Pericardium fibroblast (primary cell): ENCODE measurements at places on chromosomes 2 and 18. TPM values are rescaled to one million over a fixed set of nuclear protein-coding genes. Genes with fewer than 3 reads are reported as not detected.

The MDH1 gene
- total RNA-seq = 102 and 118 TPM in 2 replicates

The CNTNAP5 gene
- total RNA-seq = under 0.01 TPM in 1 of 2 replicates, not detected in the other

The RSAD2 gene
- total RNA-seq = not detected in 2 replicates

The KLHL41 gene
- total RNA-seq = 0.12 and 4.6 TPM in 2 replicates

The PASK gene
- total RNA-seq = 1.5 and 3.2 TPM in 2 replicates

The CHAC2 gene
- 0.09 and 2.7 TPM in 2 replicates for total RNA-seq

The DSC3 gene
- total RNA-seq = 2.8 and 58.1 TPM in 2 replicates

The IL36A gene
- total RNA-seq = not detected in 2 replicates

The GALNT14 gene
- total RNA-seq = 0.09 TPM in 1 of 2 replicates, not detected in the other

The OTX1 gene
- 0.70 TPM in 1 of 2 replicates, not detected in the other for total RNA-seq

The PLEK gene
- total RNA-seq = not detected in 2 replicates

The STAM2 gene
- total RNA-seq = 24.2 and 25.3 TPM in 2 replicates

The PIEZO2 gene
- total RNA-seq = 2.6 and 7.0 TPM in 2 replicates

The PAX8 gene
- total RNA-seq = 0.35 and 2.0 TPM in 2 replicates

The TBR1 gene
- not detected in 2 replicates for total RNA-seq

The PCARE gene
- not detected in 2 replicates for total RNA-seq

The WNT10A gene
- total RNA-seq = not detected in 2 replicates

The SANBR gene
- total RNA-seq = 0.94 and 3.0 TPM in 2 replicates

The FAM110C gene
- total RNA-seq = 0.82 TPM in 1 of 2 replicates, not detected in the other

The MFSD2B gene
- total RNA-seq = 0.60 TPM in 1 of 2 replicates, not detected in the other

The CPLX4 gene
- not detected in 2 replicates for total RNA-seq
